Immature natural killer cell (primary cell): ENCODE measurements at places on chromosomes 7 and 10.

- no peak for DNase-seq
Measured at GRCh38 chr10:106740-107139, 28.5 kb upstream of the ZMYND11 start.

DNA sequence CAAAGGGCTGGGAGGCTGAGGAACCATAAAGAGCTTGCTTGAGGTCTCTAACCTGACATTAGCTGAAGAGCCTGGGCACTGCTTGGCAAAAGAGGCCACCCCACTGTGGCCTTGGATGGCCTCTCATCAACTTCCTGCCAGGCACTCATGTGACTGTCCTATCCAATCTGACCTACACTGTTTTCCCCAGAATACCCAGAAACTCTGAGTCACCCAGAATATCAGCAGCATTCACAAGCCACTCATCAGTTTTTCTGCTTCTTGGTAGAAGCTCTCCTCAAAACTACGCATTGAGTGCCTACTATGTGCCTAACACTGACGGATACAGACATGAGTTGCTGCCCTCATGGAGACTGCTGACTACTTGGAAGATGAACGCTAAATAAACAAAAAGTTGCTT is 4.1 kb upstream of the NT5C2 start:
- no peak for DNase-seq

DNA sequence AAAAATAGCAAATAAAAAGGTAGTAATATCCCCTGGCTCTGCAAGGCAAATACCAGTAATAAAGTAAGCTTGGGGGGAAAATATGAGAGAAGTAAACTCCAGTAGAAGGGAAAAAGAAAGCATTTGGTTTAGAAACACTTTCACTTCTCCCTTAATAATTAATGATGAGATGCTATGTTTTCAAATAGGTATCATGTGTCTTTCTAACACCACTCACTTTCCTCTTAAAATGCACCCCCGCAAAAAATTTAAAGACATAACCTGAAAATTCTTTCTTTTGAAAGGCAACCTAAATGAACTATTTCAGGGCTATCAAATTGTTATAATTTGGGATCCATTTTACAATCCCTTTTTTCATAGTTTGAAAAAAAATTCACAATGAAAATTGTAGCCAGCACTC is 240.3 kb downstream of the SNX10 start:
- no peak for DNase-seq

DNA sequence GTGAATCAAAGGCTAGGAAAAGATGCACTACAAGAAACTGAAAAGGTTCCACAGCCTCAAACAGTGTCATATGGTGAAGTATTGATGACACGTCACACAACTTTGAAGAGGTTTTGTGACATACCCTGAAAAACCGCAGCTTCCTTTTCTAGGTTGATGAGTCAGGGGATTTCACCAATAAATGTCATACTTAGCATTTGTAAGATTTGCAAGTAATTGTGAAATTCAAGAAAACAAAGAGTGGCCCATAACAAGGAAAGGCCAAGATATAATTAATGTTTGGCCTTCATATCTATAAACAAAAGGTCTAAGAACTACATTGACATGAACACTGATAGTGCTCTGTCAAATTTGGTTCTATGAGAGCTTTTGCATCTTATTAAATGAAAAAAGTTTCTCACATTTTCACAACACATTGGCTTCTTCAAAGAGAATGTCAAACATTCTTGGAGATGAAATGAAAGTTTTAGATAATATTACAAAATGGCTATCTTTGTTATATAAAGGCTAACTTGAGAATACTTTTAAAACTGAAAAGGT is 62.0 kb upstream of the NAMPT start:
- DNase-seq, result peak; percentile 75

DNA sequence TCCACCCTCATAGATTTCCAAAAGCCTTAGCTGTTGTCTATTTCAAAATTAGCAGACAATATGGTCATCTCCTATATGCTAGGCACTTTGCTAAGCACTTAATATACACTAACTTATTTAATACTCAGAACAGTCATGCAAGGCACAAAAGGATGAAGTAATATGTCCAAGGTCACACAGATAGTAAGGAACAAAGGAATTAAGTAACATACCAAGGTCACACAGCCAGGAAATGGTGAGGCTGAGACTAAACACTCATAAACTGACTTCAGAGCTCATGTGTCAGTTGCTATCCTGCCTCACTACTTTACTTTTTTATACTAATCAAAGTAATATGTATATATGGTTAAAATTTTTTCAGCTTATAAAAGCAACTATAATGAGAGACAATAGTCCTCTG is 23.6 kb upstream of the HIBADH start:
- DNase-seq, result no peak

DNA sequence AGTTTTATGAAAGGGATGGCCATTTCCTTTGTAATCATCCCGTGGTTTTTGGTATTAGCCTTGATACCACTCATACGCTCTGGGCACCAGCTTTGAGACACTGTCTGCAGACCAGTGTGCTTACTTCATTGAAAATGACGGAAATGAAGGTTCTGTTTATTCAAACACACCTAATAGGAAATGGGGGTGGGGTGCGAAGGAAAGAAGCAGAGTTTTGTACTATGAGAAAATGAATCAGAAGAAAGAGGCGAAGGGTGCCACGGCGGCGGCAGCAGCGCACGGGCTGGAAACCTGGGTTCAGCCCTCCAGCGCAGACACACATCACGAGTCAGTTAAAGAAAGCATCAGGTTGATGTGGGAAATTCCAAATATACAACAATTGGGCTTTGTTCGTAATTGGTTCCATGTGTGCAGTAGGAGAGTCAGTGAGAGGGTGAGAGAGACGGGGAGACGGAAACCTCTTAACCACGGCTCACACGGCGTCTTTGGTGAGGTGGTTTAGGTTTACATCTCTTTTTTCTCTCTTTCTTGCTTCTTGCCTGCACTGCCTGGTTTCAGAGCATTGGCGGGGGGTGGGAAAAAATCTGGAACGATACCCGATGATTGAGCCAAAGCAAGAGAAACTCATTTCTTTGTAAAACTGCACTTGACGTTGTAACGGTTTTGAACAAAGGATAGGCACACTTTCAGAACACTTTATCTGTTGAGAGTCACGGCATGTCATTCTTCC is 321.2 kb downstream of the FRMD4A start:
- peak; percentile 5 for DNase-seq

- DNase-seq, result no peak
Measured at GRCh38 chr7:66664590-66665293, 36.1 kb downstream of the KCTD7 start.

DNA sequence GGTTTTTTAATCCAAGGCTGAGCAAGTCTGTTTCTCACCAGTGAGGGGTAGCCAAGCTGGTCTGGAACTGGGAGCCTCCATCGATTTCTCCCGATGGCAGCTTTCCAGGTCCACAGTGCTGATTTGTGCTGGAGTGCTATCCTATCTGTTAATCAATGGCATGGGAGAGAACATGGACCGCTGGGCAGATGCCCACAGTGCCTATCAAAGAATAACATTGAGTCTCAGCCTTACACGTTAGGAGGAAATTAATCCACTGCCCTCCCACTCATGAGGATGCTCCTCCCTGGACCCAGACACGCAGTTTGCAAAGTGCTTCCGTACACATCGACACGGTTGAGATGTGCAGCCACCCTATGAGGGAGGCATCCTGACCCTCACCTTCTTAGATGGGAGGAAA is 36.0 kb upstream of the CUX1 start:
- DNase-seq, result no peak

- DNase-seq, result no peak
Measured at GRCh38 chr7:22287412-22287811, 69.5 kb downstream of the RAPGEF5 start.

DNA sequence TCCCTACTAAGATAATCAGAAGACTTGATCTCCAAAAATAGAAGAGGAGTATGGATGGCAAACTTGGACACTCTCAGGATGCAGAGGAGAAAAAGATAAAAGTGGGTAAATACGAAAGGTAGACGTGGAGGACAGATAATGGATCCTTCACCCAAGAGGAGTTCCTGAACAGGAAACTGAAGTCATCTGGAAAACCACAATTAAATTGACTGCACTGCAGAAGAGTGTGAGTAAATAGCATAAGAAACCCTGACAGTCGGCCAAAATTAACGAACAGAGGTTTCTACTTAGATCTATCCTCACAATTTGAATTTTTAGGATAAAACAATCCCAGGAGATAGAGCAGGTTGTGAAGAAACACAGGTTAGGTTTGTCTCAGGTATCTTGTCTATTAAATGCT is 70.5 kb downstream of the SDK1 start:
- no peak for DNase-seq

- DNase-seq, result no peak
Measured at GRCh38 chr10:130990486-130990885, 321.0 kb downstream of the TCERG1L start.

DNA sequence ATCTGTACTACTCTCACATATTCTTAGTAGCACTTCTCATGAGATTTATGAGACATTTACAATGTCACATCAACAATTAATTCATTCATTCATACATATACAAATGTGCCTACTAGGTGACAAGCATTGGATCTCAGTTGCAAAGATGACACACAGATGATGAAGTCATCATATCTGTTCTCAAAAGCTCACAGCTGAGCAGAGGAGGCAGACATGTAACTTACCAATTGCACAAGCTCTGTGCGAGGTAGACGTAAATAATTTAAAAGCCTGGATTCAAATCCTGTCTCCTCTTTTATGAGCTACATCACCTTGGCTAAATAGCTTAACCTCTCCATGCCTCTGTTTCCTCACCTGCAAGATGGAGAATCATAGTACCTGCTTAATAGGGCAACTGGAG is 109.4 kb upstream of the FAM133B start:
- no peak for DNase-seq

DNA sequence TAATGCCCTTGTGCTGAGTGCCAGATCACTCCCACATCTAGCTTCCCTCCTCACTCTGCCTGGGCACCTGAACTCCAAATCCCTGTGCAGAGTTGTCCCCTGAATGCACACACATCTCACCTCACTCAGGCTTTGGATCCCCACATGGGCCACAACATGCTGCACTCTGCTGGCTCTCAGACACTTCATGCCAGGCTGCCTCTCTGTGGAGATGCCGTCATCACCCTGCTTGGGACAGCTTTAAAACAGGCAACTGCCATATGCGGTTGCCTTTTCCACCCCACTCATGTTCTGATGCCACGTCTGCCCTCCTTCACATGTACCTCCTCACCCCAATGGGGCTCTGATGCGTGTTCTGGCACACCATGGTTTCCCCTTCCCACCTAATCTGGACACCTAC is 477.0 kb downstream of the GFRA1 start:
- no peak for DNase-seq

DNA sequence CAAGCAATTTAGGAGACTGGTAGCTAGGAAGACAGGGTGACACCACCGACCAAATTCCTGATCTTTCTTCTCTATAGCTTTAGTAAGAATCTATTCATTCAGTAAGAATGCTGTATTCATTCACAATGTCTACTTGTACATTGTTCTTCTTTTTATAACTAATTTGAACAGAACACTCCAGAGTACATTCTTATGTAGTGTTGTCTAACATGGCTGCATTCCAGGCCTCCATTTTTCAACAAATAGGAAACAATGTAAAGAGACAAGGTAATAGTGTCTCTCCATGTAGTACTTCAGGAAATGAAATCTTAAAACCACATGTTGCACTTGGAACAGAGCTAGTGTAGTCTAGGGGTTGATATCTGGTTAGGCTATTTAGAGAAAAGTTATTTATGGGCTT is 1.8 kb downstream of the VCL start:
- no peak for DNase-seq

GRCh38 chr7:74572301-74572979 is 85.1 kb upstream of the GTF2I start:
- no peak for DNase-seq

- no peak for DNase-seq
Measured at GRCh38 chr10:44854693-44855350, 56.3 kb upstream of the TMEM72 start.

- DNase-seq, result no peak
Measured at GRCh38 chr10:66931340-66931948, 5.6 kb downstream of the LRRTM3 start.

DNA sequence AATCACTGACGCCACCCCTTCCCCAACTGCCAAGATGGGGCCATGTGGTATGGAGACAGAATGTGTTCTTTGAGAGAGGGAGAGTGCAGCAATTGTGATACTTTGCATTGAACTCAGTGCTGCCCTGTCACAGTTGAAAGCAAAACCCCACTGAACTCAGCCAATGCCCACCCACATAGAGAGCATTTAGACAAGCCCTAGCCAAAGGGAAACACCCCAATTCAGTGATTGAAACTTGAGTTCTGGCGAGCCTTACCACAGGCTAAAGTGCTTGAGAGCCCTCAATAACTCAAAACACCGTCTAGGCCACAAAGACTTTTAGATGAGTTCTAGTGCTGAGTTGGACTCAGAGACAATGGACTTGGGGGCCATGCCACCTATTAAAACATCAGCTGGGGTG is 751.9 kb upstream of the POT1 start:
- no peak for DNase-seq
